ENCODE measurements at places on chromosomes 6 and 20.
A peak's percentile ranks its signal among the peaks of the same experiment; 100 is the strongest.

- no peak for DNase-seq
- no peak overlapping the region for H3K27ac ChIP-seq
- no peak overlapping the region for H3K4me3 ChIP-seq
- H3K4me1 ChIP-seq = peaks cover 57% of the 10 kb centered on the region
- H3K36me3 ChIP-seq = no peaks in the 10 kb centered on the region
- no peaks in the 10 kb centered on the region for H3K27me3 ChIP-seq
These were observed 88.0 kb downstream of the MRPL14 start for GRCh38 chr6:44039191-44039719.

GRCh38 chr6:66336176-66336575 lies 629.1 kb upstream of the EYS start:
- H3K27ac ChIP-seq = no peak overlapping the region

DNA sequence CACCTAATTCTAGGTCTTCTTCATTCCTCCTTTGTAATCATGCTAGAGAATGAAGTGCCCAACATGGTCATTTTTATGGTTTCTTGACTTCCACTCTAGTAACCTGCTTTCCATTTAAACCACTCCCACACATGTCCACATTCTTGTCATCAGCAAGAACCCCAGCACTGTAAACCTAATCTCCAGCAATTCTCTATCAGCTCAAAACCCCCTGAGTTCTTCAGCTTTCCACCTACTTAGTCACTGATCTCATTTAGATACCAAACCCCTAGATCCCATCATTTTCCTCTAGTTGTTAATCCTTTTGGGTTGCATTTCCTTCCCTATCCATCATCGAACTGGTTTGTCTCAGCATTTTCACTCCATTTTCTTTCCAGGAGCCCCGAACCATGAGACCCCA lies 49.7 kb downstream of the GOPC start:
- H3K27ac ChIP-seq = no peak overlapping the region
- no peaks in the 10 kb centered on the region for H3K27me3 ChIP-seq
- H3K4me1 ChIP-seq = peaks cover 17% of the 10 kb centered on the region
- no peaks in the 10 kb centered on the region for H3K36me3 ChIP-seq
- DNase-seq = peak; percentile 46

DNA sequence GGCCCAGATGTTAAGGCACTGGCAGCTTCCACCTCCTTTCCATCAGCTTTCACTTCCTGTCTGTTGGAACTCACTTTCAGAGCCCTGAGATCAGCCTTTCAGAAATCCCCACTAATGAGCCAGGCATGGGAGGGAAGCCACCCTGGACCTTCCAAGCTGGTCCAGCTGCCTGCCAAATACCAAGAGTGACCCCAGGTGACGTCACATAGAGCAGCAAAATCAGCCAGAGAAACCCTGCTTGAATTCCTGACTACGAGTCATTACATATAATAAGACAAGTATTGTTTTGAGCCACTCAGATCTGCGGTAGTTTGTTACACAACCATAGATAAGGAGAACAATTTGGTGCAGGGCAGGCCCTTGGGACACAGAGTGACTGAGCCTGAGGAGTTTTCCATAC lies 556.0 kb upstream of the JAG1 start:
- no peaks in the 10 kb centered on the region for H3K27me3 ChIP-seq
- H3K27ac ChIP-seq = peak overlapping the region; percentile 28
- peak overlapping the region; percentile 46 for H3K4me3 ChIP-seq
- DNase-seq = peak; percentile 81
- peaks cover 3% of the 10 kb centered on the region for H3K4me1 ChIP-seq

DNA sequence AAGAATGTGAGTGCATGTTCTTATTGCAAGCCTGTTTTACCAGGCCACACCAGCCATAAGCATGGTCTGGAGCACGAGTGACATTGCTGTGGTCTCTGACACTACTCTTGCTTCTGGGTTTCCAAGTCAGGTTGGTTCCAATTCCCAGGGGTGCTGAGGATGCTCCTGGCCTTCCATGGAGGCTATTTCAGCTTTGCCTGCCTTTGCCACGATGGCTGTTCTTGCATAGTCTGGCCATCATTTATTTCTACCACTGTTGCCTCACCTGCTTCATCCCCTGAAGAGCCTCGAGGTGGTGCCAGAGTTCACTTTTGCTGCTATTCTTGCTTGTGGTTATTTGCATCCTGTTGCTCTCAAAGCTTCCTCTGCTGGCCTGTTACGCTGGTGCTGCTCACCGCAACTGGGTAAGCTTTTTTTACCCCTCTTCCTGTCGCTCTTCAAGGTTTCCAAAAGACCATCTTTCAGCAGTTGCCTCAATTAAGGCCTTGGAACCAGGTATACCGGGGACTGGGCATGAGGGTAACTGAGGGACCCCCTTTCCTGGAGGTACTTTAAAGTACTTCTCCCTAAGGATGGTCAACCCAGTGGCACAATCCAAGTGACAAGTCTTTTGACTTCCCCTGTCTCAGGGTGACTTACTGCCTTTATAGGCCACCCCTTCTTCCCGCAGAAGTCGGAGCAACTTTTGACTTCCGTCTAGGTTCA lies 64.5 kb downstream of the AKAP7 start:
- H3K27me3 ChIP-seq = no peaks in the 10 kb centered on the region
- no peak overlapping the region for H3K27ac ChIP-seq
- DNase-seq = peak; percentile 59

- H3K36me3 ChIP-seq = no peaks in the 10 kb centered on the region
- no peaks in the 10 kb centered on the region for H3K4me1 ChIP-seq
- H3K27me3 ChIP-seq = no peaks in the 10 kb centered on the region
- DNase-seq = peak; percentile 80
These were observed 31.0 kb downstream of the TIAM2 start for GRCh38 chr6:155026022-155026705.

GRCh38 chr6:44727651-44728630 lies 340.4 kb downstream of the CDC5L start:
- H3K27me3 ChIP-seq = no peaks in the 10 kb centered on the region
- peaks cover 17% of the 10 kb centered on the region for H3K4me1 ChIP-seq
- DNase-seq = no peak
- no peak overlapping the region for H3K4me3 ChIP-seq
- H3K36me3 ChIP-seq = no peaks in the 10 kb centered on the region

GRCh38 chr6:170023620-170024521 lies 267.0 kb downstream of the DLL1 start:
- no peak overlapping the region for H3K27ac ChIP-seq
- DNase-seq = no peak
- peaks cover 21% of the 10 kb centered on the region for H3K27me3 ChIP-seq
- no peaks in the 10 kb centered on the region for H3K4me1 ChIP-seq
- H3K4me3 ChIP-seq = no peak overlapping the region
- H3K36me3 ChIP-seq = no peaks in the 10 kb centered on the region

DNA sequence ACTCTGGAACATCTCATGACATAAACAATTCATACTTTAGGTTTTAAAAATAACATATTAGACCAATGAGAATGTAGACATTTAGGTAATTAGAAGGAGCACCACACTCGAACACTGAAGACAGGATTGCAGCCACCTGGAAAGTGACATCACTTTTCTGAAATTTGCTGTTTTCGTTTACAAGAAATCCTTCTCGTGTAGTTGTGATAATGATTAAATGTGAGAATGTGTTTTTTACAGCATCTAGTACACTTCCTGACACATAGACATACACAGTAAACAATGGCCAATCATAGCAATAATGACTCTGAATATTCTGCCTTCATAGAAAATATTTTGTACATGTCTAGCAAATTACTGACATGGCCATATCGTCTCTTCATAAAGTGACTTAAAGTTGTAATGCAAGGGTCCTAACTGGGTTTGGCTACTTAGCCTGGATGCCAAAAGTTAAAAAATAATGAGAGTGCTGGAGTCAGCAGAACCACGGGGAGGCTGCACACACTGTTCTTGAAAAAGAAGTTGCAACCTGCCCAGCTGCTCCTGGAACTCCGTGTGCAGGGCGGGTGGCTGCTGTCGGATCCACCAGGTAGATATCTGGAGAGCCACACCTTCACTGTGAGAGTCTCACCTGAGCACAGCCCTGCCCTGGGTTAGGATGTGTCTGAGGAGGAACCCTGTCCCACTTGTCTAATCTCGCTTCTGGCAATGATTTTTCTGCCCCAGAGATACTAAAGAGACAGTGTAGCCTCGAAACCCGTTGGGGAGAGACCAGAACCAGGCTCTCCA lies 212.9 kb downstream of the QKI start:
- H3K4me3 ChIP-seq = no peak overlapping the region
- no peak for DNase-seq
- no peaks in the 10 kb centered on the region for H3K36me3 ChIP-seq
- H3K4me1 ChIP-seq = no peaks in the 10 kb centered on the region

GRCh38 chr6:8325743-8326142 lies 109.6 kb downstream of the SLC35B3 start:
- H3K4me3 ChIP-seq = no peak overlapping the region
- H3K4me1 ChIP-seq = no peaks in the 10 kb centered on the region
- H3K27me3 ChIP-seq = no peaks in the 10 kb centered on the region
- no peak overlapping the region for H3K27ac ChIP-seq

All from mesenchymal stem cell (in vitro differentiated cells and primary cell).